ENCODE measurements at places on chromosomes 12 and 14. TPM values are rescaled to one million over a fixed set of nuclear protein-coding genes. Genes with fewer than 3 reads are reported as not detected.

CELA1 gene
- not detected for total RNA-seq

SELPLG gene
- 0.28 TPM for total RNA-seq

TMEM179 gene
- total RNA-seq, result not detected

SRRM4 gene
- not detected for total RNA-seq

STAB2 gene
- total RNA-seq, result not detected

TAMALIN gene
- total RNA-seq, result 0.07 TPM

HNF1A gene
- not detected for total RNA-seq

OR6C1 gene
- total RNA-seq, result not detected

PTMS gene
- 192 TPM for total RNA-seq

JPH4 gene
- not detected for total RNA-seq

KRT82 gene
- total RNA-seq, result not detected

KRT6C gene
- 261 TPM for total RNA-seq

IFT81 gene
- total RNA-seq, result 8.4 TPM

ABCD2 gene
- not detected for total RNA-seq

NELL2 gene
- not detected for total RNA-seq

CIROP gene
- not detected for total RNA-seq

ESPL1 gene
- total RNA-seq, result 12.3 TPM

SOAT2 gene
- not detected for total RNA-seq

NOVA1 gene
- total RNA-seq, result not detected

FGF6 gene
- total RNA-seq, result not detected

PCED1B gene
- total RNA-seq, result 5.9 TPM

KRT8 gene
- total RNA-seq, result 425 TPM

RIPK3 gene
- total RNA-seq, result 5.4 TPM

DPF3 gene
- total RNA-seq, result 0.28 TPM

SAMD15 gene
- 0.35 TPM for total RNA-seq

NGB gene
- not detected for total RNA-seq

FZD10 gene
- 0.92 TPM for total RNA-seq

VEZT gene
- 50.2 TPM for total RNA-seq

BDKRB1 gene
- 2.8 TPM for total RNA-seq

PPP1R36 gene
- total RNA-seq, result 0.14 TPM

CCND2 gene
- total RNA-seq, result 200 TPM

PLCZ1 gene
- not detected for total RNA-seq

PTPRO gene
- total RNA-seq, result 0.21 TPM

UBR7 gene
- 24.5 TPM for total RNA-seq

HSPA2 gene
- 7.3 TPM for total RNA-seq

CDCA3 gene
- total RNA-seq, result 41.0 TPM

IRAK3 gene
- 1.2 TPM for total RNA-seq

HHIPL1 gene
- 0.42 TPM for total RNA-seq

CLEC1B gene
- total RNA-seq, result not detected

CLECL1 gene
- not detected for total RNA-seq

PPM1H gene
- 0.09 TPM for total RNA-seq

All from airway epithelial cell (primary cell).